ENCODE measurements at places on chromosomes 2 and 18. TPM values are rescaled to one million over a fixed set of nuclear protein-coding genes. Genes with fewer than 3 reads are reported as not detected.

The ACOXL gene
- 0.25 TPM for total RNA-seq

The RAD51AP2 gene
- total RNA-seq: 0.18 TPM

The PTPRN gene
- 0.38 TPM for total RNA-seq

The TEX44 gene
- not detected for total RNA-seq

The CLEC4F gene
- not detected for total RNA-seq

- no peak overlapping the region for H3K27ac ChIP-seq
- H3K36me3 ChIP-seq: no peaks in the 10 kb centered on the region
- DNase-seq: no peak
- no peak overlapping the region for H3K4me3 ChIP-seq
- H3K27me3 ChIP-seq: no peaks in the 10 kb centered on the region
Observed at GRCh38 chr2:227103583-227103982, 60.4 kb downstream of the COL4A4 start.

GRCh38 chr2:153138651-153139375, 339.7 kb downstream of the RPRM start:
- no peak overlapping the region for H3K4me3 ChIP-seq
- no peak for DNase-seq
- H3K36me3 ChIP-seq: no peaks in the 10 kb centered on the region
- peaks cover 3% of the 10 kb centered on the region for H3K27me3 ChIP-seq
- H3K27ac ChIP-seq: no peak overlapping the region

GRCh38 chr18:51447351-51448342, 250.2 kb upstream of the MEX3C start:
- H3K27ac ChIP-seq: no peak overlapping the region
- no peak for DNase-seq
- H3K4me1 ChIP-seq: peaks cover 2% of the 10 kb centered on the region
- peaks cover 25% of the 10 kb centered on the region for H3K27me3 ChIP-seq

- H3K36me3 ChIP-seq: no peaks in the 10 kb centered on the region
- H3K27ac ChIP-seq: no peak overlapping the region
- no peak for DNase-seq
- no peak overlapping the region for H3K4me3 ChIP-seq
- H3K27me3 ChIP-seq: peaks cover 11% of the 10 kb centered on the region
Observed at GRCh38 chr2:68330691-68331090, 10.9 kb upstream of the CNRIP1 start.

DNA sequence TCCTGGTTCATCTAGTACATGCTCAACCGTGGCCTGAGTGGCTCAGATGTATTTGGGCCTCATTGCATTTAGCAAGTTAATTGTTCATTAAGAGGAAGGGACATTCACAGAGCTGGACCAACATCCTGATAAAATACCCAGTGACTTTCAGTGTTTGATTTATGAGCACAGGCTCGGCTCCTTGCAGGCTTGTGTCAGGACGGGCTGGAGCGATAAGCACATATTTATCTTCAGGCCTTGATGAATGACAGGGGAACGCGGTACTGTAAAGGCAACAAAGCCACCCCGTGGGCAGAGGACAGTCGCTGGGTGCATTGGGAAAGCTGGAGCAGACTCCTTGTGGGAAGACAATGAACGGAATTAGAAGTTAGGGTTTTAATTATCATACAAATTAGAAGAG, 548.6 kb upstream of the HS6ST1 start:
- no peaks in the 10 kb centered on the region for H3K36me3 ChIP-seq
- no peak for DNase-seq
- no peak overlapping the region for H3K27ac ChIP-seq
- no peaks in the 10 kb centered on the region for H3K27me3 ChIP-seq
- peaks cover 15% of the 10 kb centered on the region for H3K4me1 ChIP-seq

- DNase-seq: no peak
- H3K36me3 ChIP-seq: peaks cover 15% of the 10 kb centered on the region
- H3K4me3 ChIP-seq: no peak overlapping the region
Observed at GRCh38 chr2:160014227-160014626, 48.2 kb downstream of the PLA2R1 start.

DNA sequence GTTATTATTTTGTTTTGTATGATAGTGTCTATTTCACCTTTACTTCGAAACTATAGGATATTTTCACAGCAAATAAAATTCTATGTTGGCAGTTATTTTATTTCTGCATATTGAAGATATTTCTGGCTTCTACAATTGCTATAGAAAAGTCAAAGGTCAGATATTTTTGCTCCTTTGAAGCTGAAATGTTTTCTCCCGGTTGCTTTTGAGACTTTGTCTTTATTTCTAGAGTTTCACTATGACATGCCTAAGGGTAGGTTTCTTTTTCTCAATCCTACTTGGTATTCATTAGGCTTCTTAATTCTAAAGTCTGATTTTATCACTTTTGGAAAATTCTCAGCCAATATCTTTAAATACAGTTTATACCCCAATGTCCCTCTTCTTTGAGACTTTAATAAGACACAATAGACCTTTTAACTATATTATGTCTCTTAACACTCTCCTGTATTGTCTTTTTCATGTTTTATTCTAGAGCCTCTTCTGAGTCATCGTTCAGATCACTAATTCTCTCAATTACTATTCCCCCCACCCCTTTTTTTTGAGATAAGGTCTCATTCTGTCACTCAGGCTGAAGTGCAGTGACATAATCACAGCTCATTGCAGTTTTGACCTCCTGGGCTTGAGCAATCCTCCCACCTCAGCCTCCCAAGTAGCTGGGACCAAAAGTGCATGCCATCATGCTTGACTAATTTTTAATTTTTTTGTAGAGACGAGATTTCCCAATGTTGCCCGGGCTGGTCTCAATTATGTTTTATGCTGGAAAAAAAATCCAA, 50.5 kb downstream of the USP37 start:
- H3K4me1 ChIP-seq: peaks cover 2% of the 10 kb centered on the region
- peaks cover 29% of the 10 kb centered on the region for H3K36me3 ChIP-seq
- H3K4me3 ChIP-seq: no peak overlapping the region
- H3K27ac ChIP-seq: peak overlapping the region; percentile 7
- no peak for DNase-seq
